Stimulated activated CD4-positive, alpha-beta T cell treated with anti-CD3 and anti-CD28 coated beads, Interleukin-1b, Interleukin-23, amount 100 ng/mL, for 24 hours (primary cell): ENCODE measurements at places on chromosomes 3 and 15.

- no peak for DNase-seq
These were observed 993 bp upstream of the SIAH2 start for GRCh38 chr3:150763841-150764483.

GRCh38 chr15:99015698-99016568, 8.3 kb upstream of the PGPEP1L start:
- no peak for DNase-seq

DNA sequence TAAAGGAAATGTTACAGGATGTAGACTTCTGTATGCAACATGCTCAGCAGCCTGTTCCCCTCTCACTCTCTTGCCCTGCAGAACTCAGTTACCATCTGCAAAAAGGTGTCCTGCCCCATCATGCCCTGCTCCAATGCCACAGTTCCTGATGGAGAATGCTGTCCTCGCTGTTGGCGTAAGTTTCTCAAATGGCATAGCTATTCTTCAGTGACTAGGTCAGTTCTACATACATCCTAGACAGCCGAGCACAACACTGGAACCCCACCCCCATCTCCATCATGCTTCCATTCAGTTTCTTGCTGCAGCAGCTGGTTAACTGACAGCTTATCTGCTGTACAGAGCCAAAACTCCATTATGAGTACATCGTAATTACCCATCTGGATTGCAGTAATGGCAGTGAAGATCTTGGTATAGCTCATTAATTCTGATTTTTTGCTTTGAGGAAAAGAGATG, 4.5 kb downstream of the THBS1 start:
- DNase-seq, result no peak

DNA sequence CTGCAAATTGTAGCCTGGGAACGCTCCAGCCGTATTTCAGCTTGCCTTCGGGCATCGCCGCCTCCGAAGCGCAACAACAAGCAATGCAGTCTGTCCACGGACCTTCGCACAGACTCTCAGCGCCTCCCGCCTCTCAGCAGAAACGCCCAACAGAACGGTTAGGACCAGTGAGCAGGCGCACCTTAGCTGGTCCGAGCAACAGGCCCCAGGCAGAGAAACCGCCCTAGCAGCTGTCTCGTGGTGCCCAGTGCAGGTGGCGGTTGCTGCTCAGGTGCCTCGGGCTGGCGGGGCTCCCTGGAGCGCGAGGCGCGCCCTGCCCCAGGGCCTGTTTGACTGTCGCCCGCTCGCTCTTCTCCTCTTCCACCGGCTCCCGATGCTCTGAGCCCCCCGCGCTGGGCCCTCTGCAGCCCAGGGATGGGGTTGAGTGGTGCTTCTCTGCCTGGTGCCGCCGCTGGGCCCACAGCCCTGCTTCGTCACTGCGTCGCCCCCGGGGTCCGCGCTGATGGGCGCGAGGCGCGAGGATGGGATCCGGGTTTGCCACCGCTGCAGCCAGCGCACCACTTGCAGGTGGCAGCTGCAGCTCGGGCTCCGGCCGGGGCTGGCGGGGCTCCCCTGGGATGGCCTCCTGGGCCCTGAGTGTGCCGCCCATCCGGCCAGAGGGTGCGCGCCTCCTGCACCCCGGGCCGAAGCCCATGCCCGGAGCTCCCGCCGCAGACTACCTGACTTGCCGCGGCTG, 268.4 kb upstream of the FRG2C start:
- no peak for DNase-seq

GRCh38 chr15:91498046-91498748, 355.3 kb upstream of the SLCO3A1 start:
- DNase-seq, result no peak

- DNase-seq, result no peak
These were observed 34.0 kb downstream of the ZNF106 start for GRCh38 chr15:42456971-42457370.

GRCh38 chr15:22968366-22968765, 11.8 kb downstream of the CYFIP1 start:
- no peak for DNase-seq
